ENCODE measurements at places on chromosomes 4 and X.
A peak's percentile ranks its signal among the peaks of the same experiment; 100 is the strongest.

GRCh38 chr4:141646969-141647368 is 10.6 kb downstream of the IL15 start:
- DNase-seq: no peak

DNA sequence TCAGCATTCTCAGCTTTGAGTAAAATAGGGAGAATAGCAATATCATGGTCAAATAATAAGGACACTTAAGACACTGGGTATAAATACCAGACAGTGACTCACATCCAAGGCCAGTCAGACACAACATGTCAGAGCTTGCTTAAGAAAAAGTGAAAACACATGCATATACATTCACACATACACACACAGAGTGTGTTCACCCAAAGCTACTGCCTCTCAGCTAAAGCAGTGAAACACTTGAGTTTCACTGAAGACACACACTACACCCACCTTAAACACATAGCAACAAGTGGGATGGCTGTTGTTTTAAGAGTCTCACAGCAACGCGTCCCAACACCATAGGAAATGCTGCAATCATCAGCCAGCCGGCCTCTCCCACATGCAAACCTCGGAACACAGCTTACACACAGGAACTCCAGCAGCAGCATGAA is 14.4 kb downstream of the SHROOM4 start:
- no peak for DNase-seq

- DNase-seq: no peak
Observed at GRCh38 chrX:108131471-108131870, 39.9 kb downstream of the ATG4A start.

GRCh38 chrX:127708155-127708554 is 344.0 kb downstream of the ACTRT1 start:
- no peak for DNase-seq

- DNase-seq: no peak
Observed at GRCh38 chrX:6550999-6551398, 16.1 kb upstream of the VCX3A start.

- no peak for DNase-seq
Observed at GRCh38 chr4:110268352-110268751, 69.9 kb upstream of the ELOVL6 start.

DNA sequence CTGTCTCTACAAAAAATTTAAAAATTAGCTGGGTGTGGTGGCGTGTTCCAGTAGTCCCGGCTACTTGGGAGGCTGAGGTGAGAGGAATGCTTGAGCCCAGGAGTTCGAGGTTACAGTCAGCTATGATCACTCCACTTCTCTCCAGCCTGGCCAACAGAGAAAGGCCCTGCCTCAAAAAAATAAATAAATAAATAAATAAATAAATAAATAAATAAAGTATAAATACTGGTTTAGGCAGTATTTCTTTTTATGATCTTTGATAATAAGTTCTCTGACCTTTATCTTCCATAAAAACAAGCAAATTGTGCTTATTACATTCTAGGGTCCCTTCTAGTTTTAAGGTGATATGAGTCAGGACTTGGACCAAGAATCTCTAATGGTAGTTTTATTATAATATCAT is 320.3 kb downstream of the PCDH19 start:
- DNase-seq: no peak

- DNase-seq: no peak
Observed at GRCh38 chrX:132206259-132206658, 13.0 kb downstream of the RAP2C start.

DNA sequence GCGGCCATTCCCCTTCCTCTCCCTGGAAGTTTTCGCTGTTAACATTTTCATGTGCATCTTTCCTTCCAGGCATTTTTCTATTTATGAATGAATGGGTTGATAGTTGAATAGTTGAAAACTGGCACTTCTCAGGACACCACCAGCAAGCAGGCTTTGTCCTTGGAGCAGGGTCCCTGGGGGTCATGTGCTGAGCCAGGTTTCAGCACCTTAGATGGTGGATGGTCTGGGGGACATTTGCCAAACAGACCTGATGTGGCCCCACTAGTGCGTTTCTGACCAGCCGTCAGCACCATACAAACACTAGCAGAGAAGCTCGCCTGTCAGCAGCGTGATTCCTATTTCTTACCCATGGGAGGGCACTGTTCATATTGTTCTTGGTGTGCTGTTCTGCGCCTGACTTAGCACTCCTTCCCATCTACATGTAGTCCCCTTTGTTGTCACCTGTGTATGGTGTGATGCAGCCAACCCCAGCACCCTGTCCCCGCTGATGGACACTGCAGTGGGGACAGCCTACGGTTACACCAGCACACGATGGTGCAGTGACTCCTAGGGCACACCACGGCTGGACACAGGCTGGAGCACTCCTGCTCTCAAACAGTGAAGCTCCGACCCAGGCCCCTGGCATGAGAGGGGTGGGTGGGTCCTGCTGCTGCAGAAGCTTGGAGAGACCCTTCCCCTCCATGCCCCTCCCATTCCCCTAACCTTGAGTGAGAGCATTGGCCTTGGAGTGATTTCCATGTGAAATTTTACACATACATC is 27.2 kb upstream of the WFS1 start:
- DNase-seq: no peak

DNA sequence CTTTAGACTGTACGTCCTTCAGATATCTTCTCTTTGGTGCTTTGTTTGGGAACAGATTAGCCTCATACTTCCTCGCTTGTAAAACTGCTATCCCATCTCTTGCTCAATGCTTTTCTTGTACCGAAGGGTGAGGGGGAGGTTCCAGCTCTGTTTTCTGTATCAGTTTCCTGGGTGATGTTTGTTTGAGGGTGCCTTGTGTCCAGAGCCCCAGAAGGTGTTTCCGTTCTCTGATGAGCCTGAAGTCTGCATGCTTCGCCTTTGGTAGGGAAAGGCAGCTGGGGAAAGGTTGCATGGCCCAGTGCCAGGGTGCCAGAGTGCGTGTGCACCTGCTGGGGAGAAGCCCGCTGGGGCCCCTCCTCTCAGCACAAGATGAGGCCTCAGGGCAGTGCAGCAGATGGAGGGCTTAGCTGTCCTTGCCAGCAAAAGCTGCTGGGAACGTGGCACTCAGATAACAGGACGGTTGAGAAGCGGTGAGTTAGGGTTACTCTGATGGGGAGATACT is 73.7 kb downstream of the TBL1X start:
- DNase-seq: peak; percentile 67

GRCh38 chrX:101958139-101958538 is 26.3 kb upstream of the ZMAT1 start:
- DNase-seq: no peak

All from COR-L47 (cell line).